Left forelimb (tissue), 1 donor: ENCODE measurements at places on chromosomes 4 and X.

DNA sequence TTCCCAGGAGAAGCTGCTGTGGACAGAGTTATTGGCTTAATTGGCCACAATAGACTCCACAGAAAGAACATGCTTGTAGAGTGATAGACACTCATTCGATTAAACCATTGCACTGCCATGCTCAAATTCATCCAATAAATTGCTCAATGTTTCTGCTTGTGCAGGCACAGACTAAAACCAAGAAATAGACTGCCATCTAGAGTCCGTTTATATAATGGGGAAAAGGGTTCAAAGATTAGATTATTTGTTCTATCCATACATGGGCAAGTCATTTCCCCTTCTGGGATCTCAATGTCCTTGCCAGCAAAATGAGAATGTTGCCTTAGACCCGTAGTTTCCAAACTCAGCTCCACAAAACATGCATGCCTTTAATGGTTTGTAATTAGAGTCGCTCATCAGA is 8.7 kb downstream of the SMIM10 start:
- DNase-seq: no peak

DNA sequence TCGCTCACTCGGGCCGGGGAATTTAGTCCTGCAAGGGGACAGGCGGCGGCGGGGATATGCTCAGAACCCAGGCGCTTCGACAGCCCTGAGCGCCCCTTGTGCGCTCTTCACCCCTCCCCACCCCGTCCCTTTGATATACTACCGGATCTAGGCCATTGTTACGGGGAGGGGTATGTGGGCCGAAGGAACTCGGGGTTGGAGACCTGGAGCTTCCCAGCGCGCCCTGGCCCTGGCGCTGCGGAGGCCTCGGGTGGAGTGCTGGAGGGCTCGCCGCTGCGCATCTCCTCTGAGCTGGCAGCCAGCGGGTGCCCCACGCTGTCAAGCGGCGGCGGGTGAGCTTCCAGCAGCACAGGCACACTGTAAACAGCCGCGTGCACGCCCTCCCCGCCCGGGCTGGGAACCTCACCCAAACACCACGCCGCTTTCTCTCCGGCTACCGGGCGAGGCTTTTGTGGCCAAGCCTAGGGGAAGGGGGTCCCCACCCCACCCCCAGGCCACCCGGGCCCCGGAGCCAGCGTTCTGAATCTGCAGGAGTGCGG is 54.5 kb upstream of the BCOR start:
- peak; percentile 63 for DNase-seq

DNA sequence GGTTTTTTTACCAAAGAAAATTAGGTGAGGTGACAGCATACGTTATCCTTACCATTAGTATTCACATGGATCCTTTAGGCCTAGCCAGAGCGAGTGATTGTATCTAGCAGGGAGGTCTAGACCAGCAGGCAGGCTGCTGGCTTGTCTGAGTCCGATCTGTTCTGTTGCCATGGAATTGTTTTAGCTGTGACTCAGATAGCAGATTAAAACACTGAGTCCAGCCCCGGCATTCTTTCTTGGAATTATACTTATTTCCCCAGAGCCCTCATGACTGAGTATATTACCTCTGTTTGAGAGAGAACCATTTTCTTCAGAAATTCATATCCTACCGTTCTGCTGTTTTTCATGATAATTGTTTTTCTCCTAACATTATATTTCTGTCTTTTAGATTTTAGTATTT is 37.4 kb downstream of the OCRL start:
- no peak for DNase-seq

DNA sequence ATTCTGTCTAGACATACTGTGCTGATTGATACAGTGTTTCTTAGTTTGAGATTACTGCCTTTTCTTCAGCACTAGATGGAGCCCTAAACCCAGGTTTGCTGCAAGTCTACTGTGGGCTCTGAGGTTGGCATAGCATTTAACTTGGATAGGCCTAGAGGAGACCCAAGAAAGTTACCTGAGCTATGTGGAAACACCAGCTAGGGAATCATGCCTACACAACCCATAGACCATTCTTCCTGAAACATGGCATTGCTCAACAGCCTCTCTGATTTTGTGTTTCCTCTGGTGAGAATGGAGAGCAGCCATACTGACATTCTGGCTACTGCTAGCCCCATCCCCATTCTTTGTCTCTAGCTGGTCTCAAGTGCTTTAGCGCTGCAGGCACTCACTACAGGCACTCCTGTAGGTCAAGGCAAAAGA is 287.7 kb upstream of the PCDH18 start:
- DNase-seq: no peak

GRCh38 chr4:85557016-85557901 is 82.3 kb downstream of the ARHGAP24 start:
- DNase-seq: no peak
